ENCODE measurements at places on chromosomes 3 and 15.

DNA sequence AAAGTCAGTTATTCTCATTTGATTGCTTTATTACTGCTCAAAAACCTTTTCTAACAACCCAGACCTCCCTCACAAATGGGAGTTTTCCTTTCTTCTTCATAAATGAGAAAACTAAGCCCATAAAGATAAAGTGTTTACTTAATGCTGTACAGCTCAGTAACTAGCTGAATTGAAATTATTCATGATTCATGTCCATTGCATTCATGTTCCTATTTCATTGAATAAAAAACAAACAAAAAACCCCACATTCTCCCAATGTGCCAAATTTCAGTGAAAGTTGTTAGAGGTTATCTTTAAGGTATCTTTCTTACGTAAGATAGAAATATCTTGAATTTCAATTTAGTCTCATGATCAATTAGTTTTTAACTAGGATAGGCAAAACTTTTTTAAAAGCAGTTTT is 2.8 kb downstream of the PLSCR2 start:
- no peak for DNase-seq

- DNase-seq, result no peak
Measured at GRCh38 chr3:4680227-4680691, 187.1 kb downstream of the ITPR1 start.

DNA sequence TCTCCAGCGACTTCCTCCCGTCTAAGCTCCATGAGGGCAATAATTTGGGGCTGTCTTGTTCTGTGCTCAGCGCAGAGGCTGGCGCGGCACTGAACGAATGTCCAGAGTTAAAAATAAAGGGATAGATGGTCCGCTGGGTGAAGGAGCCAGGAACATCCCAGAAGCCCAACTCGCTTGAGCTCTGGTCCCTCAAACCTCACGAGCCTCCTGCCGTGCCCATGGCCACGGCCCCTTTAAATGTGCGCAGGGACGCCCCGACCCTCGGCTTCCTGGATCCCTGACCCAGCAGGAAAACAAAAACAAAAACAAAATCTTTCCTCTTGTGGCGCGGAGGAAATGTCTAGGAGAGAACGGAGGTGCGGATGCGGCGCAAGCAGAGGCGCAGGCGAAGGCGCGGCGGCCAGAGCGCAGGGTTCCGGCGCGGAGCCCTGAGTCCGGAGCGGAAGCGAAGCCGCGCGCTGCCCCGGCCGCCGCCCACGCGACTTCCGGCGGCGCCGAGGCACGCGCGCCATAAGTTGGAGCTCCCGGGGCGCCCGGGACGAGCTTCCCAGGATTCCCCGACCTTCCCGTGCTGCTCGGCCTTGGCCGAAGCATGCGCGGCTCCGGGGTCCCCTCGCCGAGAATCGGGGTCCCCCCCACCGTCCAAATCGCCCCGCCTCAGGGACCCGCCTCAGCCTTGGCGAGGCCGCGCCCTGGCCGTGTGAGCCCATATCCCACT is 52.9 kb upstream of the WNT7A start:
- DNase-seq, result no peak

DNA sequence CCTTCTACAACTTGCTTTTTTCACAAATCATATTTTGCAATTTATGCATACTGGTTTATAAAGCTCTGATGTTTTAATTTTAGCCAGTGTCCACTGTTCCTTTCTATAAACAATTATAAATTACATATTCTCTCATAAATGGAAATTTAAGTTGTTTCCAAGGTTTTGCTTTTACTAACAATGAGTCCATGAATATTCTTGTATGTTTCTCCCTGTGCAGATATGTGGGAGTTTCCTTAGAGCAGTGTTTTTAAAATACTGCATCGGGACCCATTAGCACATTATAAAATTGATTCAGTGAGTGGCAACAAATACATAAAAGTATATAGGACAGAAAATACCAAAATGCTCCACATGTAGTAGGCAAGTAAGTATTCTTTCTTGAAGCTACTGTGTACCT is 235.6 kb downstream of the PCCB start:
- DNase-seq, result no peak

All from stimulated activated CD4-positive, alpha-beta T cell treated with anti-CD3 and anti-CD28 coated beads, Interleukin-15, amount 100 ng/mL, for 48 hours (primary cell).